ENCODE measurements at places on chromosomes 16 and 17.

DNA sequence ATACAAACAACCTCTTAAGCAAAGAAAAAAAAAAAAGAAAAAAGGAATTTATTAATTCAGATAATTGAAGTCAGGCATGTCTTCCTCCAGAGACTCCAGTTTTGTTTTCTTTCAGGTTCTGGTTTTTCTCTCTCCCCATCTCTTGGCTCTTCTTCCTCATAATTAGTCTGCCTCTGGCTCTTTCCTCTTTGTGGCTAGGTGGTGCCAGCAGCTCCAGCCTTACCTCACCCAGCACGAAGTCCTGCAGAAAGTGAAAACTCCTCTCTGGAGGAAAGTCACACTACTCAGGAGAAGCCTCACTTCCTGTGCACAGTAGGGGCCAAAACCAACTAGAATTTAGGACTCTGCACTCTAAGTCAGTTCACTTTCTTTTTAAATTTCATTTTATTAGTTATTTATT lies 10.3 kb upstream of the NFAT5 start:
- DNase-seq: no peak

- no peak for DNase-seq
Measured at GRCh38 chr16:75589306-75589705, 23.1 kb downstream of the GABARAPL2 start.

- DNase-seq: no peak
Measured at GRCh38 chr16:2145843-2146242, 2.6 kb upstream of the RAB26 start.

DNA sequence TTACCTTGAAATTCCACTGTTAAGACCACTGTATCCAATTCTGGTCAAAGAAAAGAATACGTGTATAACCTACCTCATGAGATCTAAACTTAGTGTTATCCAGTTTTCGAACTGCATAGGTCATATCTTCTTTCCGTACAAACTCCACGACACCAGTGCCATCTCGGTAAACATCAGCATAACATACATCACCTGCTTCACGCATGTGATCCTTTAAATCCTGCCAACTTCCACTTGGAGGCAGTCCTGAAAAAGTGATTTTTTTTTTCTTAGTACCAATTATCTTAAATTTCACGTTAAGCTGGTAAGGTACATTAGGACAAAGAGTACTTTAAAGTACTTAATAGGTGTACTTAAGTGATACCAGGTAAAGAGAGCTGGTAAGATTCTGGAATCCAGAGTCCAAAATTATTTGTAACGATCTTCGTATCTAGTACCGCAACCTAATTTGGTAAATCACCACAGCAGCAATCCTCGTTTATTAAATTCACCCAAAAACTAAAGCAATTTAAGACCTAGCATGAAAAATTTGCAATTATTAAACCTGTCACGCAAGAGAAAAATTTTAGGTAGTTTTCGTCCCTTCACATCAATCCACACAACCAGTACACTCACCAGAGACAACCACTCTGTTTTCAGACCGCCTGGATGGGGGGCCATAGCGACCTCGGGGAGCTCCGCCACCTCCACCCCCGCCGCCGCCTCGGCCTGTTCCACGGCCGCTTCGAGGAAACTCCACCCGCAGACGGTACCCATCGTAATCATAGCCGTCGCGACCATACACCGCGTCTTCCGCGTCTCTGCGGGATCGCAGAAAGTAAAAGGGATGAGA lies 1.1 kb downstream of the SRSF1 start:
- DNase-seq: no peak

DNA sequence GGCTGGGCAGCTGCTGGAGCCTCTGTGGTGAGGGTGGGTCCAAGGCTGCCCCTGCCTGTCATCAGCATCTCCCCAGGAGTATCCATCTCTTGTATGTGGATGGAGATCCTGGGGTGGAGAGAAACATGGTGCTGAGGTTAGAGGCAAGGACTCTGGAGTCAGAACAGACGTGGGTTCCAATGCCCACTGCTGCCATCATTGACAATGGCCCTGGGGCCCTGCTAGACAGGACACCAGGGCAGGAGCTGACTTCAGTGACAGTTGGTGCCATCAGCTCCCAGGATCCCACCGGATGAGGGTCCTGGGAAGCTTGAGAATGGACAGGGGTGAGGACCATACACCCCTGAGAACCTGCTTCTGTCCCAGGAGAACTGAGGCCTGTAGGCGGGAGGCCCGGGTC lies 15.6 kb downstream of the MYLK3 start:
- no peak for DNase-seq

DNA sequence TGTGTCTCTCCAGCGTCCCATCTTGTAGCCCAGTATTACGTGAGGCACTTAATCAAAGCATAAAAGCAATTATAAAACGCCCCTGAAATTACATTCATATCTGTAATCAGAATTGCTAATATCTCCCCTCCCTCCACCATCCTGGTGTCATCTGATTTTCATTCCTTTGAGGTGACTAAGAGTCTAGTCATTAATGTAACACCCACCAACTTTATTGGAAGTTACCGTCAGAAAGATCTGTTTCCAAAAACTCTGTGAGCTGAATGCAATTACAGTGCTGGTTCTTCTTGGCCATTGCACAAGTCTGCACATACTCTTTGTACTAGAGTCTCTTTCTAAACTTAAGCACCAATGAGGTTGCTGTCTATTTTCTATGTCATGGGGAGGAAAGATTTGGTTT lies 12.5 kb upstream of the MAF start:
- DNase-seq: no peak

DNA sequence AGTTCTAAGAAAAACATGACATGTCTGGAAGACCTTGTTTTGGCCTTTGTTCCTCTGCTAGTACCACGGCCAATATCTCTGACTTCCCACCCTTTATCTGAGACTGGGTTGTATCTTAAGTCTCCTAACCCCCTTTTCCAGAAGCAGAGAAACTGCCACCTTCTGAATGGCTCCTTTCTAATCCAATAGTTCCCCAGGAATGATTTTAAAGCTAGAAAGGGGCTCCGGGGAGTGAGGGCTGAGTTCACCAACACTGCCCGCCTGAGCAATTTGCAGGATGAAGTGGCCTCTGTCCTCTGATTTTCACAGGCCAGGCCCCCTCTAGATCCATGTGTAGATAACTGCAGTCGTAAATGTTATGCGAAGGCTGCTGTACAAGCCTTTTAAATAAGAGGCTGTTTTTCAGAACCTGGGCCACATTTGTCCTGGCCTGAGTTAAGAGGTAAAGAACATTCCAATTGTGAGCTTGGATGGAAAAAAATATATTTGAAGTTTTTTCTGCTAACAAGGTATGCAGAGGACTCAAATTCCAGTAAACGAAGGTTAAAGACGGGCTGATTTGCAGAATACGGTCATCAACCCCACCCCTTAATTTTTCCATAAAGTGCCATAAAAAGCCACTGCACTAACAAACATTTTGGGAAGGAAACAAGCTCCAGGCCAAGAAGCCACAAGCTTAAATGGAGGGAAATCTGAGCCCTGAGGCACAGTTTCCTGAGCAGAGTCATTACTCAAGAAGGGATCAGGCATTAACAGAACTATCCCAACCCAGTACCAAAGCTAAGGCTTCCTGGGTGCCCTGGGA lies 117.0 kb upstream of the MAF start:
- no peak for DNase-seq

DNA sequence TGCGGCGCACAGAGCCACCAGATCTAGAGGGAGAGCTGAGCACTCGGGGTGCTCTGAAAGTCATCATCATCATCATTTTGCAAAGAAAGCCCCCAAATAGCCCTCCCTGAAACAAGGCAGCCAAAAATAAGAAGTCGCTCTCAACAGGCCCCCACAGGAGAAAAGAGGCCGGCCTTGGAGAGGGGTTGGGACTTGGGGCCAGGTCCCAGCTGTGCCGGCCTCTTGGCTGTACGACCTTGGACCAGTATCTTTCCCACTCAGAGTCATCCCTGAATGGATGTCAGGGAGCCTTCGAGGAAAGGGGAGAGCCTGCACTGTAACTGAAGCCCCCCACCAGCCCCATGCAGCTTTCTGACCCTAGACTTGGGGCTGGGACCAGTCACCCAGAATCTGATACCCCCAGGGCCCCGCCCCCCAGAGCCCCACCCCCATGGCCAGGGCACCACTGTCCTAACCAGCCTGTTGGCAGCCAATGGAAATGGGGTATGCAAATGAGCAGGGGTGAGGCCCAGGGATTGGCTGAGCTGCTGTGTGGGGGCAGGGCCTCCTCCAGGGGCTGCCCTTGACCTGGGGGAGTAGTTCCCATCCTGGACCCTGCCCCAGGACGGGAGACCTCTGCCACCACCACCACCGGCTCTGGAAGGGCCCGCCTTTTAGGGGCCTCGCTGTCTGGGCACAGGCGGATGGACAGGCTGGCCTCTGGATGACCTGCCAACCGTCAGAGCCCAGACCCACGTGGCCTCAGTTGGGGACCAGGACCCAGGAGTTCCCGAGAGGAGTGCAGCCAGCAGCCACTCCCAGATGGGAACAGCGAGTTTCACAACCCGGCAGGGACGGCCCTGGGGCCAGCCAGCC lies 15.4 kb downstream of the ZFPM1 start:
- DNase-seq: no peak

GRCh38 chr17:18993905-18994526 lies 10.5 kb downstream of the FAM83G start:
- DNase-seq: no peak

GRCh38 chr17:8369944-8370343 lies 6.6 kb downstream of the KRABD2 start:
- no peak for DNase-seq

DNA sequence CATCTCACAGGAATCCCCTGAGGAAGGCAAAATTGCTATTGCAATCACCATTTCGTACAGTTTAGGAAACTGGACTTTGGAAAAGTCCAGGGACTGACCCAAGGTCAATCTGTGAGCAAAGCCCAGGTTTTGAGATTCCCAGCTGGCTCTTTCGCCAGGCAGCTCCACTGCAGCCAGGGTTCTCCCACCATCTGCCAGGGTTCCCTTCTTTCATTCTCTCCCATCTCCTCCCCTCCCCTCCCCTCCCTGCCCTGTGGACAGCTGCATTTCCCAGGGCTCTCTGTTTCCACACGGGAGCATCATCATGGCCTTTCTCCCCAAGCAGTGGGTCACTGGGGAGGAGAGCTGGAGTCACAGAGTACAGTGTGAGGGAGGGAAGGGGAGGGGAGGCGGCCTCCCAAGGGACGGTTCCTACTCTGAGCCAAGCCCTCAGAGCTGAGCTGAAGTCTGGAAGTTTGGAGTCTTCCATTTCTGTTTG lies 11.9 kb upstream of the GSDMA start:
- no peak for DNase-seq

DNA sequence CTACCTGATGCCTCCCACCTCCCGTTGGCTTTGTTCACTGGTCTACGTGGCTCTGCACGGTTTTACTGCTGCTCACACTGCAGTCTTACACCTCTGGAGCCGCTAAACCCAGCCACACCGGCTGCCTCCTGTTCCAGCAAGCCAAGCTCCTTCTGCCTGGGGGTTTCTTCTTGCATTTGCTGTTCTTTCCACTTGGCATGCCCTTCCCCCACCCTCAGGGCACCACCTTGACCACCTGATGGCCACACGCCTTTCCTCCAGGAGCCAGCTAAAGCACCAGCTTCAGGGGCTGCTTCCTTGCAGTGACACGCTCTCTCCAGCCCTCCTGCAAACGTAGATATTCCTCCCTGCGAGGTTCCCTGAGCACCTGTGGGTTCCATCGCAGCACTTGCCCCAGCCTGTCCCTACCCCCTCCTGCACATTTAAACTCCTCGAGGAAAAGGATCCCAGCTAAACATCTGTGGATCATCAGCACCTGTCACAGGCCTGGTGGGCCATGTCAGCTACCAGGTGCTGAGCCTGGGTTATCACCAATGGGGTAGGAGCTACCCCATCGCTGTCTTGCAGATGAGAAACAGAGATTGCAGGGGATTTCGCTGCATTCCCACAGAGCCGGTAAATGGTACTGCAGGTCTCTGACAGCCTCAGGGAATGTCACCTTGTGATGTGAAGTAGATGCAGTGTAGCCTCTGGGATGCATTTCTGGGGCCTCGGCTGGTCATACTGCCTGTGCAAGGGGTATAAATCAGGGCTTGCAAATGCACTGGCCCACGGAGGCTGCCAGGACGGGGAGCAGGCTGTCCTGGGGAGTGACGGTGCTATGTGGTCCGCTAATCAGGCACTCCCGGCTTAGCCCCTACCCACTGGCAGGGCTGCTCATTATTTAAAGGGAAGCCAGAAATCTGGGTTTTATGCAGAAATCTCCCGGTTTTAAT lies 285.2 kb downstream of the CPPED1 start:
- no peak for DNase-seq

DNA sequence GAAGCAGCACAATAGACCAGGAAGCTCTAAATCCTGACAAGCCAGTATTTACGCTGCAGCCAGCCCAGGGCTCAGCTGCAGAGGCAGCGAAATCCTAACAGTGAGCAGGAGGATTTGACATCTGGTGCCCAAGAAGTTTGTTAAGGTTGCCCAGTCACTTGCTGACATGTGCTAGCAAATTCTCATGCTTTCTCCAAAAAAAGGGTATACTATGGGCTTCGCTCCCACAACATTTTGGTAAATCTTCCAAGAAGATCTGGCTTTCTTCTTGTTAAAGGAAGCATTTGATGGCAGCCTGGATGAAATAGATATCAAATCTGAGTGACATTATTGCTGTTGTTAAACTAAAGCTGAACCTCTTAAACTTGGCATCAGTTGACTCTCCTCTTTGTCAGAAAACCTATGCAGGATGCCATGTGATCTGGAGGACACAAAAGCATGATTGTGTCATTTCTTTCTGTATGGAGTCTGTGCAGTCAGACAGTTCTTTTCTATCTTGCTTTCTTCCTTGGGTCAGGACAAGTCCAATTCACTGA lies 949.7 kb upstream of the RBFOX1 start:
- DNase-seq: no peak

DNA sequence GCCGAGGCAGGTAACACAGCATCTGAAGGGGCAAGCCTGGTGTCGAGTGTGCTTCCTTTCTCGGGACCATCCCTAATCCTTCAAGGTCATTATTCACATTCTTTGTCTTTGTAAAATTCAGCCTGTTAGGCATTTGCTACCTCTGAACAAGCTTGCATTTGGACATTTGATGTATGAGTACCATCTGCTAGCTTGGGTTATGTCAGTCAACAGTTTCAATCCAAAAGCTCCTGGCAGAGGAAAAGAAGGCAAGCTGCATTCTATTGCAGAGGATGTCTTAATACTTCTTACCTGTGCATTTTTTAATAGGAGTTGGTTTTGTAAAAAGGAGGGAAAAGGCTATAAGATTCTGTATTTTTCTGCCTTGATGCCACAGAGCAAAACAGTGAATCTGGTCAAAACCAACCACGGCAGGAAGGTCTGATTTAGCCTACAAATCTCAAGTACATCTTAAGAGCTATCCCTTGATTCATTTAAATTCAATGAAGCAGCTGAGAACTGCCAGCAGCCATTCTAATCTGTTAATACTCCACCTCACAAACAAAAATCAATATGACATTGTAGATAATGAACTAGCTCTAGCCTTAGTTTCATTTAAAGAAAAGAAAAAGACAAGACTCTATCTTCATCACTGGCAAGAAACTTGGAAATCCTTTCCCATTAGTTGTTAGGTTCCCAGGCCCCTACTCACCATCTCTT lies 39.0 kb downstream of the TEX2 start:
- no peak for DNase-seq

GRCh38 chr17:70473049-70473448 lies 303.7 kb downstream of the KCNJ2 start:
- no peak for DNase-seq

All from amygdala (tissue), 56 donors.